ENCODE measurements at places on chromosomes 2 and 18. TPM values are rescaled to one million over a fixed set of nuclear protein-coding genes. Genes with fewer than 3 reads are reported as not detected.
A peak's percentile ranks its signal among the peaks of the same experiment; 100 is the strongest.

Gene PSMA8
- total RNA-seq, result not detected

- H3K27me3 ChIP-seq, result no peaks in the 10 kb centered on the region
- no peak for DNase-seq
- no peaks in the 10 kb centered on the region for H3K4me1 ChIP-seq
- H3K4me3 ChIP-seq, result no peak overlapping the region
- H3K36me3 ChIP-seq, result no peaks in the 10 kb centered on the region
- H3K27ac ChIP-seq, result no peak overlapping the region
Observed at GRCh38 chr18:47526147-47526546, 274.7 kb upstream of the SKOR2 start.

DNA sequence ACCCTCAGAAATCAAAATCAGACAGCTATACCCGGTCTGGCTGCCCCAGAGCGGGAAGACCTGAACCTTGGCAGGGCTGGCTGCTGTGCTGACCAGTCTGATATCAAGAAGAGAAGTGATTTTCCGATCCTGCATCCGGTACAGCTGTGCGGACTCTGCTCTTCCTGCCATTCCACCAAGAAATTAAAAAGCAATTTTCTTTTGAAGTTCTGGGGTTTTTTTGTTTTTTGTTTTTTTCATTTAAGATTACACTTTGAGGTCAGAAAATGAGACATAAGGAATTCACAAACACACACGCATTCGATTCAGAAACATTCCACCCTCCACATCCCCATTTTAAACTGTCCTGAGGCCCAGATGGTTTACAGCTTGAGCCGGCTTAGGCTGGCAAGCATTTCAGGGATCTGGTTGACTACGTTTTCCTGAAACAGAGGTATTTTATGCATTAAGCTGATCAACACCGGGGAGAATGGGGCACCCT, 156.5 kb downstream of the COL6A3 start:
- DNase-seq, result no peak
- H3K27me3 ChIP-seq, result no peaks in the 10 kb centered on the region
- no peaks in the 10 kb centered on the region for H3K36me3 ChIP-seq
- no peak overlapping the region for H3K4me3 ChIP-seq

Gene CYP26B1
- total RNA-seq, result under 0.01 TPM

DNA sequence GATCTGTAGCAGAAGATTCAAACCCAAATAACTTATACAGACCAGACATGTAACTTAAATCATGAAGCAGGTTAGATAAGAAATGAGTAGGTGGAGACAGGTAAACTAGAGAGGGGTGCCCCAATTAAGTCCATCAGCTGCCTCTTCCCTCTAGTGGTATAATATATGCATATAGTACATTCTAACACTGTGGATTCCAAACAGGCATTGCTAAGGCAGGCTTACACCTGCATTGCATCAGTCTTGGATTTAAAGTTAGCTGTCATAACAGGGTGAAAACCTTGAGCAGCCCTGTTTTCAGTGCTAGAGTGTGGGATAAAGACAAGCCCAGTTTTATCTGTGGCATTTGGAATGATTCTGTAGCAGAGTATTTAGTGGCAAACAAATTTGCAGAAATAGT, 63.4 kb downstream of the NYAP2 start:
- no peak overlapping the region for H3K4me3 ChIP-seq
- no peaks in the 10 kb centered on the region for H3K4me1 ChIP-seq
- H3K36me3 ChIP-seq, result no peaks in the 10 kb centered on the region
- no peak for DNase-seq

Gene LIMS4
- total RNA-seq, result 15.9 TPM

Gene MOCOS
- total RNA-seq, result 14.4 TPM

DNA sequence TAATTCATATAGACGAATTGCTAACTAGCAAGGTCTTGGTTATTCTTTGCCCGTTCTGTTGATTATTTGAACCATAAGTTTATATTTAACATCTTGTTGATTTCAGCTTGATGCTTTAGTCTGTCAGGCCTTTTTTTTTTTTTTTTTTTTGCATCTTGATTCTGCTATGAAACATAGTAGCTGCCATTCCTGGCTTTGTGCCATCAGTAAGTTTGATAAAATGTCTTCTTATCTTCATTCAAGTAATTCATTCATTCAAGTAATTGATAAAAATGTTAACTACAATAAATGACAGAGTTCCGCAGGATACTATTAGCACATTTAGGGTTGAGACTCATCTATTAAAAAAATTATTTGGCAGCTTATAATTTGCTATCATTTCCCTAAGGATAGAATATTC, 134.7 kb downstream of the LYPD6B start:
- H3K4me3 ChIP-seq, result no peak overlapping the region
- no peak overlapping the region for H3K27ac ChIP-seq
- H3K4me1 ChIP-seq, result no peaks in the 10 kb centered on the region
- no peak for DNase-seq
- no peaks in the 10 kb centered on the region for H3K36me3 ChIP-seq
- no peaks in the 10 kb centered on the region for H3K27me3 ChIP-seq

Gene MOGAT1
- total RNA-seq, result not detected

DNA sequence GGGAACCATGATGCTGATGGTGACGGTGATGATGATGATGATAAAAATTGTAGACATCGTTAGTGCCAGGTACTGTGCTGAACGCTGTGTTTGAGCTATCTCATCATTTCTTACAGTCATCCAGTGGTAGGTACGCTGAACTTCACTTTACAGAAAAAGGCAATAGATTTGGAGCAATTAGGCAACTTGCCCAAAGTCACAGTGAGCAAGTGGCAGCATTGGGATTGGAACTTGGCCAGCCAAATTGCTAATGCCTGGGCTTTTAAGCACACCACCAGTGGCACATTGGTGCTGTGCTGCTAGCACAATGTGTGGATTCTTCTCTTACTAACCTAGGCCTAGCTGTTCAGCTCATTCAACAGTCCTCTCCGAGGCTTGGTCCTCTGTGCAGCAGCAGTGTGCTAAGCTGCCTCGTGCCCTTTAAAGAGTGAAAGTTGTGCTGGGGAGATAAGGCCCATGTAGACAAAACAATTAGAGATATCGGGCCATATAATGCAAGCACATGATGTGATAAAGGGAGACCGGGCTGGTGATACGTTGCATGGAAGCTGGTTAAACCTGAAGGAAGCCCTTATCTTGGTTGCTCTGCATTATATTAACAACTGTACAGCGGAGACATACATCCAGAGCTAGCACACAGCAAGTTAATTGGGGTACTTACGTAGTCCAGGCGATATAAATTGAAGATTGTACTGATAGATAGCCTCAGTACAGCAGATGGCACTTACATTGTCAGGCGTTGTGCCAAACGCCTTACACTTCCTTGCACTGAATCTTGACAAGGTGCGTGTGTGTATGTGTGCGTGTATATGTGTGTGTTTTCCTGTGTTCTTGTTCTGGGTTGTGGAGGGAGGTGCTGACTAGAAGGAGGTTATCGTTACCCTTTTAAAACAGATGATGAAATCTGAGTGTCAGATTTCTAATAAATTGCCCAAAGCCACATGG, 28.4 kb downstream of the HK2 start:
- H3K4me3 ChIP-seq, result no peak overlapping the region
- peaks cover 17% of the 10 kb centered on the region for H3K4me1 ChIP-seq
- H3K27me3 ChIP-seq, result no peaks in the 10 kb centered on the region
- H3K27ac ChIP-seq, result no peak overlapping the region

Gene RIT2
- not detected for total RNA-seq

DNA sequence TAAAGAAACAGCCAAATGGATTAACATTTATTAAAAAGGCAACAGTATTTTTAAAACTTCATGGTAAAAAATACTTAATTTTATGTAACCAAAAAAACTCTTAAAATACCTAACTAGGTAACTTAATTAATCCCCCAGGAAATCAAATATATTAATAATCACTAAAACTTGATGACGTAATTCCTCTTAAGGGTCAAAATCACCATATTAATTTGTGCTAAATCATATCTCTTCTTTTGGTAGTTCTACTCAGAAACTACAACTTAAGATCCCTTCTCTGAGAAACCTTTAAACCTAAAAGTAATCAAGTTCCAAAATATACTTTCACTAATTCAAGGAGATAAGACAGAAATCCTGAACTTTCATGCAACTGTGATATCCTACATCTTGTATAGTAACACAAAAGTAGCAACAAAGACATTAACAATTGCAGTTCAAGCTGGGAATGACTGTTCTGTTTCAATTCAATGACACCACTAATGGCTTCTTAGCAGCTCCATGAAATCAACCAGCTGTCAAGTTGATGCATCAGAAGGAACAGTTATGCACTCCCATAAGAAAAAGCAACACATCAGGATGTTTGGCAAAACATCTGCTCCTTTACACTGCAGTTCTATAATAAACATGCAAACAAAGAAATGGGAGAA, 4.0 kb downstream of the BAZ2B start:
- H3K36me3 ChIP-seq, result no peaks in the 10 kb centered on the region
- no peaks in the 10 kb centered on the region for H3K27me3 ChIP-seq
- H3K4me1 ChIP-seq, result peaks cover 10% of the 10 kb centered on the region

DNA sequence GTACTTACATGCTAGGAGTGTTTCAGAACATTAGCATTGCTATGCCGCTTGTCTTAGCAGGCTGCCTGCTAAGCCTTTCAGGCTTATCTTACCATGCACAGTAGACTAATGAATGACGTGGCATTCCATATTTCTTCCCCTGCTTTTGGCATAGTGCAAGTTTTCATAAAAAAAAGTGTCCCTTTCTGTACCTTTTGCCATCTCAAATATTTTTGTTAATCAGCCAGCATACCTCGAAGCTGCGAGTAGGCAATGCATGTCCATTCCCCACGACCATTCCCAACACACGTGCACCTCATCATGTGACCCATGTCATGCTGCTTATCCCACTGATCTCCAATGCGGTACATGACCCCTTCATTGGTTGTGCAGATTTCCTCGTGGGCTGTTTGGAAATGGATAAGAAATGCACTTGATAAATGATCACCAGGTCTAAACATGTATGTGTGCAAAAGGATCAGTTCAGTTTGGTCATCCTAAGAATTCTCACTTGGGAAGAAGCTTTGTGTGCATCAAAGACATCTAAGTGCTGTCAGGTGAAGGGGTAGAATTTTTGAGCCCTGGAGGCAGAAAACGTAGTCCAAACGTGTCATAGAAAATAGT, 13.9 kb downstream of the FN1 start:
- H3K4me1 ChIP-seq, result peaks cover 71% of the 10 kb centered on the region
- no peaks in the 10 kb centered on the region for H3K27me3 ChIP-seq
- peak overlapping the region; percentile 58 for H3K27ac ChIP-seq
- peak overlapping the region; percentile 4 for H3K4me3 ChIP-seq
- H3K36me3 ChIP-seq, result peaks cover 95% of the 10 kb centered on the region

Gene SULT1C2
- total RNA-seq, result 1.2 TPM

Gene PTRHD1
- total RNA-seq, result 21.5 TPM

DNA sequence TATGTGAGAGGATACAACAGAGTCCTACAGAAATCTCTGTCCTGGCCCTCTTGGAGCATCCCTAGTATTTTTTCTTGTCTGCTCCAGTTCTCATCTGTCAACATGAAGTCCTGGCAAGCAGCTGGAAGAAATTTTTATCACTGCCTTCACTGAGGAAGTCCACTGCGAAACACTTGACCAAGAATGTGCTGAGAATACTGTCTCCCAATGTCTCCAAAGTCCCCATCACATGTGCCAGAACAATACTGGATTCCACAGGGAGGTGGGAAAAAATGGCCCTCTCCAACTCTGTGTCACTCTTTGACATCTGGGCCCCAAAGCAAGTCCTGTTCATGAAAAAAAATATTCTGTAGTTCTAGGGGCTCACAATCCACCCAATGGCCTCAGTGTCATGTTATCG, 32.8 kb upstream of the PGAP1 start:
- no peaks in the 10 kb centered on the region for H3K27me3 ChIP-seq
- no peak overlapping the region for H3K27ac ChIP-seq
- DNase-seq, result no peak
- H3K36me3 ChIP-seq, result no peaks in the 10 kb centered on the region
- no peak overlapping the region for H3K4me3 ChIP-seq

Gene RNPEPL1
- 14.7 TPM for total RNA-seq

DNA sequence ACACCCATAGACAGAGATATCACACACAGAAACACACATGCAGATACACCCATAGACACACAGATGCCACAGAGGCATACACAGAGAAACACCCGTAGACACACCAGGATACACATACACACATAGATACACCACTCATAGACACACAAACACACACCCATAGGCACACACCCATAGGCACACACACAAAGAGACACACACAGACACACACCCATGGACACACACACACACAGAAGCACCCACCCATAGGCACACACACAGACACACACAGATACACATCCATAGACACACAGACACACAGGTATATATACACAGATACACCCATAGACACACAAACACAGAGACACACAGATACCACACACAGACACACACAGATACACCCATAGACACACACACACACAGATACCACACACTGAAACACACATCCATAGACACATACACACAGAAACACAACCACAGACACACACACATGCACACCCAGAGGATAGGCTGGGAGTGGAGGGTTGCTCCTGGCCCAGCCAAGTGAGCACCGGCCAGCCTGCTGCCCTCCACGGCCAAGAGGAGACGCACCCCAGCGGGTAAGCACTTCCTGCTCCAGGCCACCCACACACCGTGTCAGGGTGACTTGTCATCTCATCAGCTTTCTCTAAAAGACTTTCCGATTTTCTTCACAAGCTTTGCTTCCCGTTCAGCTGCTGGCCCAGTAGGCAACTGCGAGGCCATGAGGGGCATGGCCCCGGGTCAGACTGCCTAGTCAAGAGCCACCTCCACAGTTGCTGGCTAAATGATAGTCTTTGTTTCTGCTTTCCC, 14.1 kb upstream of the CNNM3 start:
- H3K27me3 ChIP-seq, result no peaks in the 10 kb centered on the region
- H3K4me3 ChIP-seq, result no peak overlapping the region
- peak; percentile 87 for DNase-seq

GRCh38 chr2:140122001-140122400, 1341.8 kb upstream of the NXPH2 start:
- H3K27me3 ChIP-seq, result no peaks in the 10 kb centered on the region
- H3K36me3 ChIP-seq, result no peaks in the 10 kb centered on the region
- H3K4me1 ChIP-seq, result no peaks in the 10 kb centered on the region
- DNase-seq, result no peak

DNA sequence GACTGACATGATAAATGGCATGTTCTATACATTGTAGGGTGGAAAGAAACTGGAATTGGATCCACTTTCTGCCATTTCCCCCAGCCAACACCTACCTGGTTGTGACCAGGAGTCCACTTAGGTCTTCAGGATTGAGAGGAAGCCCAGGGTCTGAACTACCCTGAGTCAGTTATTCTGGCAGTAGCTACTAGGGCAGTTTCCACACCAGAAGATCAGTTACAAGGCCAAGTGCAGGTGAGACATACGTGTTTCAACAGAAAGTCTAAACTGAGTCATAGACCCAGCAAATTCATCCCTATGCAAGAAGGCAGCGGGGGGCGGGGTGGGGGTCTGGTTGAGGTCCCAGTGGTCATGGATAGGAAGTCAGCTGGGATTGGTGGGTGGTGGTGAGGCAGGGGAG, 21.9 kb downstream of the ANTXR1 start:
- peaks cover 26% of the 10 kb centered on the region for H3K4me1 ChIP-seq
- no peaks in the 10 kb centered on the region for H3K27me3 ChIP-seq
- H3K27ac ChIP-seq, result no peak overlapping the region
- H3K36me3 ChIP-seq, result peaks cover 8% of the 10 kb centered on the region
- no peak for DNase-seq

- no peaks in the 10 kb centered on the region for H3K27me3 ChIP-seq
- H3K36me3 ChIP-seq, result no peaks in the 10 kb centered on the region
- H3K27ac ChIP-seq, result no peak overlapping the region
- H3K4me1 ChIP-seq, result peaks cover 7% of the 10 kb centered on the region
- no peak overlapping the region for H3K4me3 ChIP-seq
Observed at GRCh38 chr18:67217551-67218166, 298.9 kb downstream of the DSEL start.

- no peaks in the 10 kb centered on the region for H3K27me3 ChIP-seq
- no peaks in the 10 kb centered on the region for H3K4me1 ChIP-seq
- no peak overlapping the region for H3K27ac ChIP-seq
- H3K4me3 ChIP-seq, result no peak overlapping the region
Observed at GRCh38 chr2:209334188-209335017, 89.4 kb upstream of the MAP2 start.
